Stimulated activated CD8-positive, alpha-beta memory T cell treated with anti-CD3 and anti-CD28 coated beads, Interleukin-2, amount 100 ng/mL, for 1 hour (primary cell): ENCODE measurements at places on chromosomes 7 and 10.

GRCh38 chr10:128526791-128527375 lies 400.7 kb upstream of the MKI67 start:
- DNase-seq, result no peak

DNA sequence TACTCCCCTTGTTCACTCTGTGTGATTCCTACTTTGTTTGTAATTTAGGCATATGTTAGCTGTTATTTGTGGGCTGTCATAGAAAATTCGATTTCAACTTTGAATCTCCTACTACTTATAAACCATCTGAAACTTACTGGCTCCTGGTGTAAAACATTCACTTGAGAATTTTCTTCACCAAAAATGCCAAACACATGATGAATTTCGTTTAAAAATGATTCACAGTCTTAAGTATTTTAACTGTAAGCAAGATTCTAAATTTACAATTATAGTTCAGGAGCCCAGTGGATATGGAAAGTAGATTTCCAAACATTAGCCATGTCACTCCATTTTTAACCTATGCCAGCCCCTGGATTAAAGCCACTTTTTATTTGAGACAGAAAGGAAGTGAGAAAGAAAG lies 3.1 kb downstream of the CPED1 start:
- no peak for DNase-seq

- DNase-seq, result no peak
Observed at GRCh38 chr7:96303686-96304443, 18.0 kb downstream of the SLC25A13 start.

GRCh38 chr10:35928748-35929147 lies 286.7 kb upstream of the FZD8 start:
- DNase-seq, result no peak

GRCh38 chr10:113853578-113854012 lies 287 bp downstream of the DCLRE1A start:
- DNase-seq, result no peak

- no peak for DNase-seq
Observed at GRCh38 chr7:31006857-31007256, 43.1 kb downstream of the GHRHR start.

DNA sequence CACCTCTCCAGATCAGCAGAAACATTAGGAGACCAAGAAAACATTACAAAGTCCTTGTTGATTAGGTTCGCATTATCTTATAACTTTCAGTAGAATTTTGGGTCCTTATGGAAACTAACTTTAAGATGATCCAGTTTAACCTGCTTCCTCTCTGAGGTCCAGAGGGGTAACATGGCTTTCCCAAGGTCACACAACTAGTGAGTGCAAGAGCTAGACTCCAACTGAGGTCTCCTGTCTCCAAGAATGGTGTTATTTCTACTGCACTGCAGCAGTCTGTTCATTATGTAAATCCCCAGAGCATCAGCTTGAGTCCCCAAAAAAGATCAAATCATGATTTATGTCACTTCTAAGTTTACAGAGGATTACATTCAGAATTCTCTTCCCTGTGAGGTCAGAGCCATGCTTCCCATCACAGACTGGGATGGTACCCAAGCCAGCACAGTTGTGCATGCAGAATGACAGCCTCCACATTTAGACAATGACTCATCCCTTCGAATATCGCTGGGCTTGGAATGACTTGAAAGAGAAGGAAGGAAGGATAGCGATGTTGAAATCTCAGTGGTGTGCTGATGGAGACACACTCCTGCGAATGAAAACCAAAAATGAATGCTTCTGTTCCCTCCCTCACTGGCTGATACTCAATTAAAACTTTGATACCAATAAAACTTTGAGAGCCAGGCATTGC lies 163.1 kb upstream of the PLXNA4 start:
- no peak for DNase-seq

- no peak for DNase-seq
Observed at GRCh38 chr10:20596065-20596755, 300.9 kb downstream of the NEBL start.

DNA sequence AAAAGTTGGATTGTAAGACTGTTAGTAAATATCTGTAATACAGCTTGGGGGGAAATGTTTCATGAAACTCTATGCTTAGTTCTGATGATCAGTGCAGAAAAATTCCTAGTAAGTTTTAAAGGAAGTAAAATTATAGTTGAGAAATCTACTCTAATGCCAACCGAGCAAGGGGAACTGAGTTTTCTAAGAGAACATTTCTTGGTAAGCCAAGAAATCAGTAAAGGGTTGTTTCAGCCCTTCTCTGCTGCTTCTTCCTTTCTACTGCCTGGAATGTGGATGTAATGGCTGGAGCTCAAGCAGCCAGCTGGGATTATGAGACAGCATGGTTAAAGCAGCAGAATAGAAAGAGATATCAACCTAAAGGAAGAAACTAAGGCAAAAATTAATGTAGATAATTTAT lies 15.9 kb upstream of the AKR1B1 start:
- no peak for DNase-seq

- DNase-seq, result no peak
Observed at GRCh38 chr7:22876986-22877729, 54.5 kb upstream of the TOMM7 start.

DNA sequence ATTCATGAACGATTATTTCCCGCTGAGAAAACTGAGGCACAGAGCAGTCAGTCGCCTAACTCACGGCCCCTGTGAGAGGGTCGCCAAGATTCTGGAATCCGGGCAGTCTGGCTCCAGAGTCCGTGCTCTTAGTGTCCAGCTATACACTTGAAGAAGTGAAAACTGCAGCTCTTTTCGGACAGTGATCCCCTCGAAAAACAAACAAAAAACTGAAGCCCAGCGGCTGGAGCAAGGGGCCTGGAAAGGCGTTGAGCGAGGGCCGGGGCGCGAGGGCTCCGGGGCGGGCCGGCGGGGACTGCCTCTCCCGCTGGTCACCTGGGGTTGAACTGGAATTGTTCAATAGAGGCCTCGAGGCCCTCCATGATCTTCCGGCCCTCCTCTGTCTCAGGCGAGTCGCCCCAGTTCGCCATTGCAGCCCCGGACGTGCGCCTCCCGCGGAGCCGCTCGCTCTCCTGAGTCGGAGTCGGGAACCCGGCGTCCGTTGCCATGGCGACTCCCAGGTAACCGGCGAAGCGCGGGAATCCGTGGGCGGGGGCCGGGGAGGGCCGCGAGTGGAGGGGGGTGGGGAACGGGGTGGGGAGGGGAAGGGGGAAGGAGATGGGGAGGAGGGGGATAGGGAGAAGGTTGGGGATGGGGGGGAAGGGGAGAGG lies 881 bp downstream of the C10orf67 start:
- no peak for DNase-seq

GRCh38 chr10:86423739-86424138 lies 57.1 kb upstream of the GRID1 start:
- DNase-seq, result no peak

GRCh38 chr7:150952331-150953050 lies 25.6 kb downstream of the KCNH2 start:
- DNase-seq, result no peak

DNA sequence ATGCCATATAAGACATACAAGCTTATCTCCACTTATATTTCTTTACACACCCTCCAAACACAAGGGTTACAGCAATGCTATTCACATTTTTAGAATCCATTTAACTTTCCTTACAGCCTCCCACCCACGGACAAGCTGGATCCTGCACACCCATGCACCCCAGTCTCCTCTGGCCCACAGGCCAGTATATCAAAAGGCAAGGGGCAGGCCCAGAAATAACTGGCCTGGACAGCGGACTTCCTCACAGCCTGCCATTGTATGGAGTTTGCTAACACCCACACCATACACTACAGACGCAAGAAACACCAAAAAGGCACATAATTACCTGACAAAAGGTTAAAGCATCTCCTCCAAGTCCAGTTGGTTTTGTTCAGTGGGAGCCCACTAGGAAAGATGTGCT lies 12.0 kb downstream of the HOXA4 start:
- DNase-seq, result no peak

- DNase-seq, result no peak
Observed at GRCh38 chr10:22475651-22476600, 130.6 kb downstream of the SPAG6 start.

DNA sequence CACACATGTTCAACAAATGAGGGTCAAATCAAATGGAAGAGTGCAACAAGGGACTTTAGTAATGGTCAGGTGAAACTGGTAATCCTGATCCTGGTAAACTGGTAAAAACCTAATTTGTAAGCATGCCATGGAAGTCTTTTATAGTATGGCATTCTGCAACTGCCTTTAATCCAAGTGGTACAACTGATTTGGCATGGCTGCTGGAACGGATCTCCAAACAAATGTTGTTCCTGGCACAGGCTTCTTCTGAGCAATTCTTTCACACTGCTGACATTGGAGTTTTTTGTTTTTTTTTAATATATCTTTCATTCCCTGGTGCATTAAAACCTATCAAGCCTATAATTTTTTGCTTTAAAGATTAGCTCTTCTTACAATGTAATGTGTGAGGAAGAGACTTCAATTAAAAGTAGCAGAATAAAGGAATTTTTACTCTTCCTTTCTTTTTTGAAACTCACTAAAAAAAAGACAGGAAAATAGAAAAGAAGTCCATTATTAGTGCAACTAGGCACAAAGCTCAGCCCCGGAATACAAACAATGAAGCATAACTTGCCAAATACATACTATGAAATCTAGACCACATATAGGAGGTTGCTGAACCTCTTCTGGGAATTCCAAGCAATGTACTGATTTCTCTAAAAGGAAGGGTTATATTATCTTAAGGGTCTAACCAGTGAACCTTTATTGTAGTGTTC lies 79.3 kb upstream of the OIT3 start:
- DNase-seq, result no peak

GRCh38 chr7:44541876-44542610 lies 913 bp upstream of the NPC1L1 start:
- no peak for DNase-seq

DNA sequence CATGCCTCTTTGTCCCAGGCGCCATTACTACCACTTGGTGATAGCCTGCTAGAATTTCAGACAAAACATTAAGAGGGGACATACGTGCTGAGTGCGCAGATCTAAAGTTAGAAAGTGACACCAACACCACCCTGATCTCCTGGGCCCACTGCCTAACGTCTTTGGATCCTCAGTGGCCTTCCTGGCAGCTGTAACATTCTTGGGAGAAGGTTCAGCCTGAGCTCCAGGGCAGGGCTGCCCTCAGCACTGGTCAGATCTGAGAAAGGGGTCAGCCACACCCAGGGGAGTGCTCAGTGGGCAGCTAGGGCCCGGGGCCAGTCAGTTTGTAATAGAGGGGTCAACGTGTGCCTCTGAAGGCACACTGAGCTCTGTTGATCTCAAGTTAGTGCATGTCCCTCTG lies 48.4 kb downstream of the ZCCHC24 start:
- DNase-seq, result no peak

- no peak for DNase-seq
Observed at GRCh38 chr10:69801434-69802315, at the start of gene COL13A1. TSS of gene COL13A1 (plus strand) at chr10:69801906. CDS start at chr10:69802424, 518 bp downstream.

GRCh38 chr10:47094636-47095035 lies 183.4 kb downstream of the PTPN20 start:
- no peak for DNase-seq

GRCh38 chr7:47314728-47315607 lies 266.9 kb downstream of the TNS3 start:
- no peak for DNase-seq

DNA sequence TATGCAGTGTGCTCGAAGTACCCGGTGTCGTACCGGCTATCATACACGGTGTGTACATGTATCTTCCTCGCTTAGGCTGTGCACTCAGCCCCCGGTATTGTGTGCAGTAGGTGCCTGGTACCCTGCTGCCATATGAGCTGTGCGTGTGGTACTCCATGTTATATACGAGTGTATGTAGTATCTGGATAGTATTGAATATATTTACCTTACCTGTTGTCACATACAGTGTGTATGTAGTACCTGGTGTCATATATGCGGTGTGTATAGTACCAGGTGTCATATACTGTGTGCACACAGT lies 1.2 kb downstream of the ZMYND11 start:
- DNase-seq, result no peak

DNA sequence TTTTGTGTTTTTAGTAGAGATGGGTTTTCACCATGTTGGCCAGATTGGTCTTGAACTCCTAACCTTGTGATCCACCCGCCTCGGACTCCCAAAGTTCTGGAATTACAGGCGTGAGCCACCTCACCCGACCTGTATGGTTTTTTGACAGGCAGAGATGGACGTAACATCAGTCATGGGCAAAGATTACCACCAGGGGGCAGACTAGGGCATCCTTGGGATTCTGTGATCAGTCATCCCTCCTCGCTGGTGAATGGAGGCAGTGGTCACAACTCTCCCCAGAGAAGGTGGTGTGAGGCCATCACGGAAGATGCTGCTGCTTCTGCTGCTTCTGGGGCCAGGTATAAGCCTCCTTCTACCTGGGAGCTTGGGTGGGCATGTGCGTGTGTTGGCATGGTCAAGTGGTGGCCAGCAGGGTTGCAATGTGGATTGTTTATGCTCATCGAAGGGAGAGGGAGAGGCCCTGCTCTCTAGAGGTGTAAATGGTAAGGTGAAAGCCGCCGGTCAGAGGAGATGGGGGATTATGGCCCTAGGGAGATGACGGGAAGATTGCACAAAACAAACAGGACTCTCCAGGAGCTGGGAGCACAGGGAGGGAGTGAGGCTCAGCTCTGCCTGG lies 122.7 kb upstream of the PRSS1 start:
- DNase-seq, result peak; percentile 31

GRCh38 chr10:80894311-80894791 lies 356.6 kb downstream of the SH2D4B start:
- DNase-seq, result no peak

DNA sequence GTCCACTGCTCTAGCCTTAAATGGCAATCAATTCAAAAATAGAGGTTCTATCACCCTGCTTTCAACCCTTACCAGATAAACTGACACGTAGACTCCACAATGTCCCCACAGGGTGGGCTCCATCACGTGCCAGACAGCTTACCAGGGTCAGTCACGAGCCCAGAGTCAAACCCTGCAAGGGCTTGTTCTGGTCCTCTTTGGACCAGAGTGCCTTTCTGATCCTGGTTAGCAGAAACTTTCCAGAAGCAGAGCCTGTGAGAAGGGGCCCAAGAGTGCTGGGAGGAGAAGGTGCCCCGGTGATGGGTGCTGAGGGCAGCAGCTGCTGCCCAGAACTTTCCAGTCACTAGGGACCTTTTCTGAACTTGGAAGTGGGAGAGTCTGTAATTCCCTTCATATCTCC lies 354 bp upstream of the GIMAP5 start:
- DNase-seq, result no peak

GRCh38 chr10:64211466-64211865 lies 690.3 kb downstream of the REEP3 start:
- no peak for DNase-seq

DNA sequence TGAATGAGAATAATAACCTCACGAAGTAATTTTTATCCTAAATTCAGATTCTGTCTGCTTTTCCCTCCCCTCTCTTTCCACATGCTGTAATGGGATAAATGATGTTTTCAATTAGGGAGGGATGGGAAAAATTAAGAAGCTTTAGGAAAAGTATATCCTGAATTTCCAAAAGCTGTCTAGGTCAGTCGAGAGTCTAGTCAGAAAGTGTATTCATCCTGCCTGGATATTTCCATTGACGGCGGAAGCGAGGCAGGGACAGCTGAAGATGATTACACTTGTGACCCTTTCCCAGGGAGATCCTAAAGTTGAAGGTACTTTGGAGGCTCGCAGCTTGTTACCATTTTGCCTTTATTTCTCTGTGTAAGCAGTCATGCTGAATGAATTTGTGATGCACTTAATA lies 204.1 kb downstream of the ZNF365 start:
- DNase-seq, result no peak
